ENCODE measurements at places on chromosomes 13 and 19. TPM values are rescaled to one million over a fixed set of nuclear protein-coding genes. Genes with fewer than 3 reads are reported as not detected.

DNA sequence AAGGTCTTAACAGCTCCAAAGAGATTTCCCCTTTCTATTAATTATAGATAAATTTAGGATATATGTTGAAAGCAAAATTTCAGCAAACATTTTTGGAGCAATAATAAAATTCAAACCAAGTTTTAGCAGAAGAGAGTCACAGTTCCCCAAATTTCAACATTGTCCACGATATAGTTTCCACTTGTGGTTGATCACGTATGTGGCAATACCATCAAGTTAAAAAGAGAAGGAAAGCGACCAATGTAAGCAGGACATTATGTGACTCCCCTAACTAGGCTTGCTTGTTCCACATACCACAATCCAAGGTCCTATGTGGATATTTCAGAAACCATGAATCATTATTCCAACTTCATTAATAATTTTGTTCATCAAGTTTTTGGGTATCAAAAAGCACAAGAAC lies 52.8 kb downstream of the ELF1 start:
- no peak for DNase-seq

DNA sequence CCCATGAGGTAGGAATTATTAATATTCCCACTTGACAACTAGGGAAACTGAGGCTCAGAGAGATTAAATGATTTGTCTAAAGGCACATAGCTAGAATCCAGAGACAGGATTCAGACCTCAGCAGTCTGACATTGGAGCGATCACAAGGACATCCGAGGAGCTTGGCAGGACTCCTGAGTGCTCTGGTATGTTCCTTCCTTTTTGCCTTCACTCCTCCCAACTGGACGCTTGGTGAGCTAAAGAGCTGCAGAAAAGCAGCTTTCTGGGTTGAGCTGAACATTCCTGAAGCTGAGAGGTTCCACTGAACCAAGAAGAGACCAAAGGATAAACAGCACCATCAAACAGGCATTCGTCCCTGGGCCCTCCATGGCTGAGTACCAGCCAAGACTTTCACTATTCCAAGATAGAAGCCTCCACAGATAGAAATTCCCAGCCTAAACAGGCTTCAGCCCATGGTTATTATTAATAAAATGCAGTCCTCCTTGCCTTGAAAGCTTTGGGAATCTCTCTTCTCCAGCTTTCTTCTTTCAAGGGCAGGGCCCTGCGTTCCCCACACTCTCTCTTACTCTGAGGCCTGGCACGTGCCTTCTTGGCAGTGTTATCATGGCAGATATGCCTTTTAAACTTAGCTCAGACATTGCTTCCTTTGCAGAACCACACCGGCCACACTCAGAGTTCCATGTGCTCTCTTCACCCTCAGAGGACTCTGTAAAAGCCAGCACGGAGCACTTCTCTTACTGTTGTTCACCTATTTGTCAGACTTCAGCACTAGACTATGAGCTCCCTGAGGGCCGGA lies 97.1 kb downstream of the CYSLTR2 start:
- DNase-seq = no peak

DNA sequence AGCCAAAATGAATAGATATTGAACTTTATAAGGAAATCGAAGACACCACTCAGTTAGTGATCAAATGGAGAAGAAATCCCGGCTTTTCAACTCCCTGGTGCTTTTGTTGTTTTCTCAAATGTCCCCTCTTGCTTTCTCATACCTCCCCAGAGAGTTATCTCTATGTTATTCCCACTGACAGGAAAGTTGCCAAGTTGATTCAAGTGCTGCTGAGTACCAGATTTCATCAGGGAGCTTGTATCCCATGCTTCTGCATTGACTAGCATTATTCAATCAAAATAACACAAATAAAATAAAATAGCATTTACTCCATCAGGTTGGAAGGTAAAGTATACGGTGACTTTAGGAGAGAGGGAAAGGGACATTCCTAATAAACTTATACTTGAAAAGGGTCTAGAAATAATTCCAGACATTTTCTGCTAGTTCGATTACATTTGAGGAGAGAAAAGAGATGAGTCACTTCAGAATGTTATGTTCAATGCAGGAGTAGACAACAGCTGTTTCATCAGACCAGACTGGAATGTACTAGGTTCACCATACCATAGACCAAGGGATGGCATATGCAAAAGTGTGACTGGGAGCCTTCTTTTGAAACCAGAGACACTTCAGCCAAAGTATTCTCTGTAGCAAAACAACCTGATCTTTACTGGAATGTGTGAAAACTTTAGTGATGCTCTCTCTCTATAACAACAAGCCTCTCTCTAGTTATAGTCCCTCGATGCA lies 397.8 kb downstream of the FGF14 start:
- DNase-seq = no peak

DNA sequence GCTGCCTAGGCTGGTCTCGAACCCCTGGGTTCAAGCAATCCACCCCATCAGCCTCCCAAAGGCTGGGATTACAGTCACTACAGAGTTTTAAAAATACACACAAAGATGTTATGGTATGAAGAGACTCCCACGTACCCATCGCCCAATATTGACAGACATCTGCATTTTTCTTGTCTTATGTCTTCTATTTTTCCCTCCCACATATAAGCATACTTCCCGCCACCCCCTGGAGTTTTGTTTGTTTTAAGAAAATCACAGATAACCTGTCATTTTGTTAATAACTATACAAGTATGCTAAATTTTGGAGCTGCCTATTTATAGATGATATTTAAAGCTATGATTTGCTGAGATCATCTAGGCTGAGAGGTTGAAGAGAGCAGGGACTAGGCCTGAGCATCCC lies 6.2 kb upstream of the SMG9 start:
- no peak for DNase-seq

- DNase-seq = no peak
These were observed 38.7 kb upstream of the KLF2 start for GRCh38 chr19:16285769-16286498.

Gene KLF1
- total RNA-seq = 0.73 TPM

Gene OVOL3
- total RNA-seq = not detected

GRCh38 chr19:14603990-14604387 lies 21.1 kb downstream of the CLEC17A start:
- DNase-seq = no peak
